Stimulated activated CD8-positive, alpha-beta memory T cell treated with anti-CD3 and anti-CD28 coated beads, Interleukin-7, amount 100 ng/mL, for 1 hour (primary cell): ENCODE measurements at places on chromosomes 7 and 10.
A peak's percentile ranks its signal among the peaks of the same experiment; 100 is the strongest.

GRCh38 chr10:47325303-47326291, 3.3 kb downstream of the GDF2 start:
- no peak for DNase-seq

DNA sequence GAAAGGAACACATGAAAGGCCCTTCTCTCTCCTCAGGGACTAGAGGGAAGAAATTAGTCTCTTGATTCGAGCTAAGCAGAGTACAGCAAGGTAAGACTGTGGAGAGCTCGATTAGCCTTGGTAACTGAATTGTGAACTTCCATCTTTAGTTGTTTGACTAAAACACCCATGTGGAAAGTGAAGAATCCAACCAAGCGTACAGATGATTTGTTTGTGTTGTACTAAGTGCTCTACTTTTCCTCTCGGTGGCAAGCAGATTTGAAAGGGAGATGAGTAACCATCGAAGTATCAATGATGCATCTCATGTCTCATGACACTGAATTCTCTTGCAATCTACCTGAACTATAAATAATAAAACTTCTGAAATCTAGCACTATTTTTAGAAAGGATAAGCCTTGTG, 80.7 kb downstream of the FZD1 start:
- no peak for DNase-seq

- DNase-seq: no peak
Observed at GRCh38 chr7:131995324-131995723, 438.9 kb upstream of the PODXL start.

GRCh38 chr7:91835826-91836368, 44.6 kb downstream of the MTERF1 start:
- no peak for DNase-seq

DNA sequence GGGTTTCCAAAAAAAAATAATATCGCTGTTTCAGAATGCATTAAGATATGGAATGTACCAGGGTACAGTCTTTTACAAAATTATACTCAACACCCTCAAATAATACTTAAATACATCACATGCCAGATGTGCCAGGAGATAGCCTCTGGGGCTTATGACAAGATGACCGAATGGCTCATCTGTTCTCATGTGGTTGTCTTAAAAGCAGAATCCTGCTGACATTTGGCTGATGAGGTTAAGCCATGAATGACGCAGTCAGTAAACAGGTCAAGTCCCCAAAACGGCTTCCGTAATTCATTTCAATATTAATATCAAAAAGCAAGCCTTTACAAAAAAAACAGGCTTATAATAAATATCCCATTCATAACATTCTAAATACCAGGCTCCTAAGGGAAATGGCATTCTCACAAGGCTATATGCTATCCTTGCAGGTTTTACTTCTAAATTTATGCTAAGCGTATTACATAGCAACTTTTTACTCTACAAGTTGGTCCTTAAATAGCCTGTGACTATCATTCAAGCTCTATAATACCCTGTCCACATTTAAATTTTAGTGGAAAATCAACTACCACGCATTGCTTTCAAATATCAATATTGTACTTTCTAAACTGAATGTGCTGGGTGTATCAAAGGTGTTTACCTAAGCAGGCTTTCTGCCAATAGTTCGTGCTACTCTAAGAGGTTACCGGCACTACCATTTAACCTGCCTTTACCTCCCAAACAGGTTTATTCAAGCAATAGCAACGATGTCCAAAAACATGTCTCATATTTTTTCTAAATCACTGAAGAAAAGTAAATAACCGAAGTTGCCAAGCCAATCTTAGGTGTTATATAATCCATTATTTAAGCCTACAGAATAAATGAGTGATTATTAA, 15.6 kb downstream of the SMURF1 start:
- no peak for DNase-seq

GRCh38 chr7:77753173-77753572, 45.1 kb downstream of the TMEM60 start:
- no peak for DNase-seq

DNA sequence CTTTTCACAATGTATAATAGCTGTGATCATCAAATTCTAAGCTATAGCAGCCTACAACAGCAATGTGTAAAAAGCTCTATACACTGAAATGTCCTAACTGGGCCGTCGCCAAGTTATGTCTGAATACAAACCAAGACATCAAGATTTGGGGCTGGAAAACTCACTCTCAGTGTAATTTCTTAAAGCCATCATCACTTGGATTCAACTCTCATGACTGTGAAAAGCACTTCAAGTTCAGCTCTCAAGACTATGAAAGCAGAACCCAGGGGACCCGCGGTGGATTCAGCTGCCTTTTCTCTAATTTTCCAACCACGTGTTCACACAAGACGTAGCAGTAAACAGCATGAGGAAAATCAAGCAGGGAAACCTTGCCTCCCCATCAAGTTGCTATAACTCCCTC, 15.8 kb upstream of the ZNRF2 start:
- no peak for DNase-seq

- DNase-seq: no peak
Observed at GRCh38 chr10:133391761-133392518, 2.0 kb upstream of the MTG1 start.

GRCh38 chr7:117134889-117135552, 181.7 kb downstream of the ST7 start:
- DNase-seq: no peak

- no peak for DNase-seq
Observed at GRCh38 chr7:137772316-137772715, 74.5 kb downstream of the DGKI start.

- no peak for DNase-seq
Observed at GRCh38 chr7:31919678-31920369, 150.4 kb downstream of the PDE1C start.

DNA sequence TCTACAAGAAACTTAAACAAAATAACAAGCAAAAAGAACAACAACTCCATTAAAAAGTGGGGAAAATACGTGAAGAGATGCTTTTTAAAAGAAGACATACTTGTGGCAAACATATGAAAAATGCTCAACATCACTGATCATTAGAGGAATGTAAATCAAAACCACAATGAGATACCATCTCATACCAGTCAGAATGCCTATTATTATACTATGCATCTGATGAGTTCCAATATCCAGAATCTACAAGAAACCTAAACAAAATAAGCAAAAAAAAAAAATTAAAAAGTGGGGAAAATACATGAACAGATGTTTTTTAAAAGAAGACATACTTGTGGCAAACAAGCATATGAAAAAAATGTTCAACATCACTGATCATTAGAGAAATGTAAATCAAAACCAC, 29.6 kb upstream of the AKR1C3 start:
- no peak for DNase-seq

- no peak for DNase-seq
Observed at GRCh38 chr10:52499281-52499680, 185.2 kb downstream of the DKK1 start.

- no peak for DNase-seq
Observed at GRCh38 chr10:78819361-78820006, 249.3 kb upstream of the ZMIZ1 start.

- no peak for DNase-seq
Observed at GRCh38 chr7:29987811-29988317, 1.7 kb downstream of the SCRN1 start.

DNA sequence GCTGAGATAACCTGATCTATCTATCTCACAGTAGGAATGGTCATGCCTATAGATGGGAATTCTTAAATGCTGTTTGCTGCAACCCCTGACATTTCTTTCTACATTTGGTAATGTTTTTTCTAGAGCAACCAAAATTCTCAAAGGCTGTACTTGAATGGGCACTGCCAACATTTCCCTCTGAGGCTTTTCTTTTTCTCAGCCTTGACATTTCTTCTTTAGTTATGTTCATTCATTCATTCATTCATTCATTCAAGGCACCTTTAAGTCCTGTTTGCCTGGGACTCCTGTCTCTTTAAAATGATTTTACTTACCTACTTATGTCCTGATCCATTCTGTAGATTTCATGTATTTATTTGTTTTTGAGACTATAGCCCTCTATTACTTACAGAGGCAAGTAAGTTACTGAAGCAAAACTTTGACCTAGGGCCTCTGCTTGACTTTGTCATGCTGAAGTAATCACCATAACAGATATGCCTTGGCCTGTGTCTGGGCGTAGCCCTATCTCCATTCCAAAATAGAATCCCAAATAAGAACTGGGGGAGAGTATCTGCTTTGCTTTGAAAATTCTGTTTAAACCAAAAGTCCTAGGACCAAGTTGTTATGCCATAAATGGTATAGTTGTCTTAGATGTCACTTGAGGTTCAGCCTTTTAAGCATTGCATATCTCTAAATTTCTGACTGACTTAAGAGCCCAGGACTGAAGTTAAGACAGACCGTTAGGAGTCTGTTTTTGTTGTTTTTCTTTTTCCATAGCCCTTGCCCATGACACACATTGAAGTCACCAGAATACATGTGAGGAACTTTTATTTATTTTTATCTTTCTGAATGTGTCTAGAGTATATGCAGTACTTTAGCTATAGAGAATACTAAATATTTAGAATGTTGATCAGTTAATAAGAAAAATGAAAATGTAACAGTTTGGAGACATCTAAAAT, 59.2 kb downstream of the AKAP9 start:
- no peak for DNase-seq

DNA sequence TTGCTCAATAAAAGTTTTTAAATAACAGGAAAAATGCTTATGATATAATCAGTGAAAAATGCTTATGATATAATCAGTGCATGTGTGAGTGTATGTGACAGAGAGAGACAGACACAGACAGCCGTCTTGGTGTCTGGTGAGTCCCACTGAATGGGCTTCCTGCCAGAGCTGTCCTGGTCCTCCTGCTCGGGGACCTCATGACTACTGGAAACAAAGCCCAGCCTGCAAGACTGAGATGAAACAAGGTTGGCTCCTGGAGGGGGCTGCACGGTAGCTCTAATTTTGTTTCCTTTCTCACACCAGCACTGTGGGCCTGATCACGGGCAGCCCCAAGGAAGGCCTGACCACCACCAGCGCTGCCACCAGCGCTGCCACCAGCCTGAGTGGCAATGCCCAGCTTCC, 57.3 kb downstream of the NRP1 start:
- no peak for DNase-seq

DNA sequence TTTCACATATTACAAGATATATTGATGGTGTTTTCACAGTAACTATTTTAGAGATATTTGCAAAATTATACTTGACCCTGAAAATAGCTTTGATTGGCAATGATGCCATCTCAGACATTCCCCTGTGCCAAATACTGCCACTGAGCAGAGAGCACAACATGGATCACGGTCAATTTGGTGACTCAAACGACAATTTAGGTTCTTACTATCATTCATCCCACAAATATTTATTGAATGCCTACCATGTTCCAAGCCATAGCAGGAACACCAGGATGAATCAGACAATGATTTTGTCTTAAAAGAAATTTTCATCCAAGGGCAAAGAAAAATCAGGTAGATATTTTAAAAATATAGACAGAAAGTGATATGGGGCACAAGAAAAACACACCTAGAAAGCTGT, 153.2 kb upstream of the ADO start:
- no peak for DNase-seq

- no peak for DNase-seq
Observed at GRCh38 chr10:132816718-132817117, 30.8 kb upstream of the NKX6-2 start.

- DNase-seq: no peak
Observed at GRCh38 chr7:110281362-110281761, 809.6 kb upstream of the LRRN3 start.

DNA sequence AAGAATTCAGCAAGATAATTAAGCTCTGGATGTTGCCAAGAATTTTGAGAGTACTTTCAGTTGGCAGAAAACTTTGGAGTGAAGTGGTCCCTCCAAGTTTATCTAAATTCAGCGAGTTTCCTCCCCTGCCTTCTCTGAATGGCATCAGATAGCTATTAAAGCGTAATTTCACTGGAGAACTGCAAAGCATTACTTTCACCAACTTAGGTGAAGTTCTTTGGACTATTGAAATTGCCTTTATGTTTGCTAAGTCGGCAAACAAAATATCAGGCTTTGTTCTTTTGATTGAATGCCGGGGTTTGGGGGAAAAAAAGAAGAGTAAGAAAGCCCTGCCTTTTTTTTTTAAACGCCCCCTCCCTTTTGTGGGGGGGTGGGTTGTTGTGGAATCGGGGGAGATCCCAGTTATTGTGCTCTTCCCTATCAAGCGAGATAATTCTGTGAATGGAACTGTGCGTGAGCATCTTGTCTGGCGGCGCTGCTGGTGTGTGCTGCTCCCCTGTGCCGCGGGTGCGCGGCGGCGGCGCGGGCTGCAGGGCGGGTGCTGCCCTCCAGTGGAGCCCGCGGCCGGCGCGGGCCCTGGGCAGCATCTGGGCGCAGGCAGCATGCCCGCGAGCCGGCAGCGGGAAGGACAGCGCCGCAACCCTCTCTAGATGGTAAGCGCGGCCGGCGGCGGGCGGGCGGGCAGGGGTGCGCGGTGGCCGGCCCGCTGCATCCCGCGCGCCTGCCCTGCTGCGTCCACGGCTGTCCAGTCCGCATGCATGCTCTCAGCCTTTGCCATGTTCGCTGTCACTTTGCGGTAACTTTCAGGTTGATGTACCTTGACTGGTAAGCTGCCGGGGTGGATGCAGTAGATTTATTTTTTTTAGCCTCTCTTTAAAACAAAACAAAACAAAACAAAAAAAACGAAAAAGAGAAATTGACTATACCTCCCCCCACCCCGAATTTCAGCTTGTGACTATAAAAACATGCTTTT, 176.5 kb downstream of the TCF7L2 start:
- DNase-seq: peak; percentile 8
